ENCODE measurements at places on chromosomes 5 and 9.

GRCh38 chr9:13505797-13506196, 226.3 kb upstream of the MPDZ start:
- DNase-seq: no peak

GRCh38 chr9:744046-744712, 97.3 kb upstream of the DMRT1 start:
- DNase-seq: no peak

DNA sequence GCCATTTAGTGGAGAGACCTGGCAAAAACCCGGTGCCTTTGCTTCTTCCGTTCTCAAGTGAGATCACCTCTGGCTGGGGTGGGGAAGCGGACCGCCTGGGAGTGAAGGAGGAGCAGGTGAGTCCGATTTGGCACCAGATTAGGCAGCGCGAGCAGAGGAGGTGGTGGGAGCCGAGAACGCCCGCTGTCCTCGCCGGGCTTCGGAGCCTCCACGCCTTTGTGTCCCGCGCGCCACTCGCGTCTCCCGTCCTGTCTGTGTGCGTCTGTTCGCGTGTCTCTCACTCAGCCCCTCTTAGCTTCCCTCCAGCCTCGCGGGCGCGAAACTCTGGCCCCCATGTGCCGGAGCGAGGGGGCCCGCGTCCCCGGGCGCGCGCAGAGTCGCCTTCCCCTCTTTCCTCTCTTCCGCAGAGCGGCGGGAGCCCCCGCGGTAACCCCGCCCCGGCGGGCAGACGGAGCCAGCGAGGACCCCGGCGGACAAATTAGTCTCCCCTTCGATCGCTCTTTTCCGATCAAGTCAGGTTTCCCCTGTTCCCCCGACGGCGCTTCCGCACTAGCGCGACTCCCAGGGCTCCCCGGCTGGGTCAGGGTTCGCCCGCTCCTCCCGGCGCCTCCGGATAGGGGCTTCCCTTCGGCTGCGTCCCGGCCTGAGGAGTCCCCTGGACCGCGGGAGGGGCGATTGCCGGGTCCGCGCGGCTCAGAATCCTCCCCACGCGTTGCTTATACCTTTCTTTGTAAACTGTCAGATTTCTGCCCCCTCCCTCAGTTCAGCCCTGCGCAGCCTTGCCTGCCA, 7.1 kb downstream of the POU4F3 start:
- no peak for DNase-seq

DNA sequence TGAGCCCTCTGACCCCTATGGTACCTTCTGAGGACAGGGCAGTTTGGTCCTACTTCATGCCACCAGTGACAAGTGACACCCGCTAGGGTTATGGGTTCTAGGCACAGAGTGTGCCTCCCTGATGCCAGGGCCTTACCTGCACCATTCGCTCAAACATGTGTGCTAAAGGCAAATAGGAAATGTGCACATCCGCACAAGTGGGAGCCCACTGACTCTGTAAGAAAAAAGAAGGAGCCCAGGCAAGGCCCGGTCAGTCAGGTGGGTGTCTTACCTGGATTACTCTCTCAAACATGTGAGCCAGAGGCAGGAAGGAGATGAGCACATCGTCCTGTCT, 29.1 kb upstream of the MEIKIN start:
- no peak for DNase-seq

GRCh38 chr9:89278997-89279739, 31.8 kb upstream of the CKS2 start:
- DNase-seq: no peak

DNA sequence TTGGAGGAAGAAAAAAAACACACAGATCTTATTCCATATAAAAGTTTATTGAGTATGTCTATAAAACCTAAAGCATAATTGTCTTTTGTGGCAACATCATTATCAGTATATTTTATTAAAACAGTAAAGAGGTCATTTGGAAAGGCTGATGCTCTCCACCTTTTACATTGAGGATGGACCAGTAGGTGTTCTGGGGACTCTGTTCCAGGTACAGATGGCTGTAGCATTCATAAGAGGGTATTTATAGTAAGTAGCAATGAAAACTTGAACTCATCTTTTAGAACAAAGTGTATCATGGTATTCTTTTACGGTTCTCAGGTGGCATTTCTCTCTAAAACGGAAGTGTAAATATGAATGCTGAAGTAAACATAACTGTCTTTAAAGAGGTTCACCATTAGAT, 1.8 kb downstream of the GABRA6 start:
- no peak for DNase-seq

DNA sequence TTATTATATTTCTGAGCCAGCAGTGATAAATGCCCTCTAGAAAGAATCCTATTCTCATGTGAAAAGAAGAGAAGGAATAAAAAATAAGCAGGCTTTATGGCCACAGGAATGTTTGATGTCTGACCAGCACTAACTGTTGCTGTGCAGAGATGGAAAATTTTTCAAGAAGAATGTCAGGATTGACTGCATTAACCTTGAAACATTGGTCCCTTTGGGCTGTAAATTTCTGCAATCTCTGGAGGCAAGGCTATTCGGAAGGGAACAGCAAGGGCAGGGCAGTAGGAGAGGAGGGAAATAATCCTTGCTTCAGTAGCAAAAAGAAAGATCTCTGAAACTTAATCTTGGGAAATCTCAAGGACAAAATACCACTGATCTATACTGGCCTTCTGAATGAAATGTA, 415.2 kb downstream of the DNAH5 start:
- DNase-seq: no peak

DNA sequence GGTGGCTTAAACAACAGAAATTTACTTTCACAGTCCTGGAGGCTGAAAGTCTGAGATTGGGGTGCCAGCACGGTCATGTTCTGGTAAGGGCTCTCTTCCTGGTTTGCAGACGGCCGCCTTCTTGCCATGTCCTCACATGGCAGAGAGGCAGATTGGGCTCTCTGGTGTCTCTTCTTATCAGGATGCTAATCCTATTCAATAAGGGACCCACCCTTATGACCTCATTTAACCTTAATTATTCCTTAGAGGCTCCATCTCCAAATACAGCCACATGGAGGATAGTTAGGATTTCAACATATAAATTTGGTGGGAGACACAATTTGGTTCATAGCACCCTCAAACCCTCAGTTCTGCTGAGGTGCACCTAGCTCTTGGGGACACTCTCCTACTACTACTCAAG, 180.4 kb downstream of the DAB2IP start:
- no peak for DNase-seq

DNA sequence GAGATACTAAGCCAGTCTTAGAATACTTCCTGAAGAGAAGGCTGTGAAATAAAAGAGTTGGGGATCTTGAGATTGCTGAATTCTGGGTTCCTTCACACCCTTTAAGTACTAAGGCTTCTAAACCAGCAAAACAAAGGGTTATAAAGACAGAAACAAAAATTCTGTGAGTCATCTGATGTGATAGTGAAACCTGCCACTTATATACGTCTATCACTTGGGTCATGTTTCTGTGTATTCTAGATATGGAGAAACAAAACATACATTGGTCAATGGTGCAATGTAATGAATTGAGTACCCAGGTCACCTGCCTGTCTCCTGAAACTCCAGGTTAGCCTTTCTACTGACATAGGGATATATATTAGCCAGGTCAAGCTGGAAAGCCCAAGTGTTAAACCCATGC, 319.3 kb upstream of the GRAMD2B start:
- DNase-seq: no peak

- DNase-seq: no peak
Observed at GRCh38 chr5:155434267-155434666, 420.7 kb downstream of the KIF4B start.

DNA sequence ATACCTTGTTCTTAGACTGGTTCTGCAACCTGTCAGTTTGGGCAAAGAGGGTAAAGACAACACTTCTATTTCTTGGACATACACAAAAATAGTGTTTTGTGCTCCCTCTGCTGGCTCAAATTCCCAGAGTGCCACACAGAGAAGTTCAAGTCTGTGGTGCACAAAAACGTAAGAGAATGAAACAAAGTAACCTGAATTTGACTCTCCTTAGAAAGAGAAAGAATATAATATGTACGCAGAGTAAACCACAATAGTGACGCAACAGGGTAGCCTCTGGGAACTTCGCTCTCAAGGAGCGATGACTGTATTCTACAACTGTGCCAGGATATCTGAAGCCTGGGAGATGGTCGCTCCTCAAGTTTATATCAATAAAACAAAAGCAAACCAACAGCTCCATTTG, 18.5 kb downstream of the DDX31 start:
- no peak for DNase-seq

DNA sequence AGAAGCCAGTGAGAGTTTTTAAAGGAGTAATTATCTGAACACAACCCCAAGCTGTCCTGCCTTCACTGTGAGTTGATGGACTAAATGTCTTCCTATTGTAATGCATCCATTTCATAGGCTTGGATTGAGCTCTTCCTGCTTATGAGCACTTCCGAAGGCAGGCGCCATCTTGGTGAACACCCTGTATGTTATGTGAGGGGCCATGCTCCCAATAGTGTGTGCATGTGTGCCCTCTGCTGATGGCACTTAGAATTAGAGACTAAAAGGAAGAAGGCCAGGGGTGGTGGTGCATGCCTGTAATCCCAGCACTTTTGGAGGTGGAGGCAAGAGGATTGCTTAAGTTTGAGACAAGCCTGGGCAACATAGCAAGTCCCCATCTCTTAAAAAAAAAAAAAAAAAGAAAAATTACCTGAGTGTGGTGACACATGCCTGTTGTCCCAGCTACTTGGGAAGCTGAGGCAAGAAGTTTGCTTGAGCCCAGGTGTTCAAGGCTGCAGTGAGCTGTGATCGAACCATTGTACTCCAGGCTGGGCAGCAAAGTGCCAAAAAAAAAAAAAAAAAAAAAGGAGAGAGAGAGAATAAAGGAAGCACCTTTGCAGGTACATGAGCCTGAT, 65.0 kb downstream of the C9orf152 start:
- no peak for DNase-seq

GRCh38 chr5:172801179-172801671, 30.2 kb upstream of the DUSP1 start:
- no peak for DNase-seq

- DNase-seq: no peak
Observed at GRCh38 chr9:91208419-91208745, 153.3 kb downstream of the AUH start.

DNA sequence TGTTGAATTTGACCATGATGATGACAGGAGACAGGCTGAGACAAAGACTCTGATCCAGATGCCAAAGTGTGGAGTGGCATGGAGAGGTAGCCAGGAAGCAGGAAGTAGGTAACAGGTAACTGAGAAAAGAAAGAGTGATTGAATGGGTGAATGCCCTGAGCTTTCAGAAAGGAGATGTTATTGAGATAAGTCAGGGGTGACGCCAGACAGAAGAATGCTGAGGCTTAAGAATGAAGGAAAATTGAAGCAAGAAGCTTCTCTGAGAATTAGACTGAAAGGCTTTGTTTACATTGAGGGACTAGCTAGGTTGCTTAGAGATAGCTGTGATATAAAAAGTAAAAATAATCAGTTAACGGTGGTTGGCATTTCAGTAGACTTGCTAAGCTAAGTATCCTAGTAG, 165.7 kb downstream of the PSAT1 start:
- DNase-seq: no peak
